CD4-positive, alpha-beta T cell treated with Interleukin-6 for 4 hours (primary cell): ENCODE measurements at places on chromosomes 12 and 14.

- no peak for DNase-seq
Observed at GRCh38 chr12:30514666-30515065, 181.0 kb downstream of the IPO8 start.

- DNase-seq, result no peak
Observed at GRCh38 chr14:70317969-70318634, 41.4 kb downstream of the COX16 start.

- DNase-seq, result no peak
Observed at GRCh38 chr12:28355161-28355560, 164.9 kb downstream of the CCDC91 start.

GRCh38 chr12:57431654-57432188, 878 bp upstream of the R3HDM2 start:
- DNase-seq, result no peak

GRCh38 chr14:64692986-64693809, 11.0 kb upstream of the PLEKHG3 start:
- DNase-seq, result no peak

DNA sequence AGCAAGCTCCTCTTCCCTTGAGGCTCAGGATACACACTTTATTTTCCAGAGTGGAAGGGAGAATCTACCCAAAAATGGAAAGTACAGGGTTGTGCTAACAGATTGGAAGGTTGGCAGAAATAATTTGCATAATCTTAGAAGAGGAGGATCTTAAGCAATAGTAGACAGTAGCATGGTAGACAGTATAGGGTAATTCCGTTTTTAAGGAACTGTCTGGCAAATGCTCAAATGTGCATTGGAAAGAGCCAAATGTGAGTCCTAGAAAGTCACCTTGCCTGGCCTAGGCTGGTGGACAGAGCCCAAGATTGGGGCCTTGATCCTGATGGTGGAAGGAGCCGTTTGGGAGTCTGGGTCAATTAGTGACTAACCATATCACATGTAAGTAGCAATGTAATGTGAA, 13.1 kb upstream of the CARMIL3 start:
- DNase-seq, result no peak

GRCh38 chr12:70190262-70191010, 52.8 kb upstream of the CNOT2 start:
- no peak for DNase-seq
